Pulmonary artery endothelial cell (primary cell): ENCODE measurements at places on chromosomes 6 and 20. TPM values are rescaled to one million over a fixed set of nuclear protein-coding genes. Genes with fewer than 3 reads are reported as not detected.
A peak's percentile ranks its signal among the peaks of the same experiment; 100 is the strongest.

Gene HAO1
- 0.07 TPM in 1 of 2 replicates, not detected in the other for total RNA-seq

DNA sequence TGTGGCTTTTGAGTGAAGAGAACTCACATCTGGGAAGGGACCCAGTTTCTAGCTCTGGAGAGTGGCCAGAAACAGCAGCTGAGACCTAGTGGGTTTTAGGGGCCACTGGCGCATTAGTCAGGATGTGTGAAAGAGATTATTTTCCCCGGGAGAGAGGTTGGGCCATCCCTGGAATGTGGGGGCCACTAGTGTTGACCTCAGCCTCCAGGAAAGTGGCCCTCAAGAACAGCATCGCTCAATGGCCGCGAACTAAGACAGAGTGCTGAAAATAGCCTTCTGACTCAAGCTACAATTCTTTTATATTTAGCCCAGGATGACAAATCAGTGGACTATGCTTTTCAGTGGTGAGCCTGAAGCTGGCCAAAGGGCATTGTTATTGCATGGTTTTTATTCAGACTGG lies 210.4 kb upstream of the RNF24 start:
- DNase-seq = no peak

- no peak for DNase-seq
These were observed 663 bp downstream of the COQ3 start for GRCh38 chr6:99393366-99393697.

Gene DZANK1
- total RNA-seq = 0.66 and 0.81 TPM in 2 replicates

GRCh38 chr6:24768361-24768760 lies 6.4 kb upstream of the GMNN start:
- DNase-seq = no peak

- DNase-seq = no peak
These were observed 34.0 kb downstream of the CD164 start for GRCh38 chr6:109348226-109348625.

- no peak for DNase-seq
These were observed 195.1 kb upstream of the SUPT3H start for GRCh38 chr6:45572833-45573232.

DNA sequence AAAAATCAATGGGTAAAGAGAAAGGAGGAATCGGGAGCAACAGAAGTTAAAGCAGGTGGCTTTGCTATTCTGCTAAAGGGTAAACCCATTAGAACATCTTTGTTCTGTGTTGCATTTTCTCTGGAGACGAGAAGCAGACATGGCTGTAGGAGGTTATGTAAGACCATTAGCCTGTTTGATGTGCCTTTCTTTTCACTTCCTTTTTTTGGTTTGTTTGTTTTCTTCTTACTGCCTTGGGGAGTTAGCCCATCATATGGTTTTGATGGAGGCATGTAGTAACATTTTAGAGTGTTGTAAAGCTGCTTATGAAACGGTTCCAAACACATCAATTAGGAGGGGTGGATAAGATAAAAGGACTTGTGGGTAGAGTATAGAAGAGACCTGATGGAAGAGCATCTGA lies 131.0 kb downstream of the DOK5 start:
- DNase-seq = no peak

GRCh38 chr6:98967616-98968015 lies 19.9 kb upstream of the FBXL4 start:
- DNase-seq = no peak

DNA sequence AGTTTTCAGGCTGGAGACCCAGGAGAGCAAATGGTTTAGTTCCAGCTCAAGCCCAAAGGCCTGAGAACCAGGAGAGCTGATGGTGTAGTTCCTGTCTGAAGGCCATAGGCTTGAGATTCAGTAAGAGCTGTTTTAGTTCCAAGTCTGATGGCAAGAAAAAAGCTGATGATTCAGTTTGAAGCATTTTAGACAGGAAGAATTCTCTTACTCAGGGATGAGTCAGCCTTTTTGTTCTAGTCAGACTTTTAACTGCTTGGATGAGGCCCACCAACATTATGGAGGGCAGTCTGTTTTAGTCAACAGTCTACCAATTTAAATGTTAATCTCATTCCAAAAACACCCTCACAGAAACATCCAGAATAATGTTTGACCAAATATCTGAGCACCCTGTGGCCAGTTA lies 2.5 kb downstream of the ZSCAN26 start:
- peak; percentile 48 for DNase-seq

DNA sequence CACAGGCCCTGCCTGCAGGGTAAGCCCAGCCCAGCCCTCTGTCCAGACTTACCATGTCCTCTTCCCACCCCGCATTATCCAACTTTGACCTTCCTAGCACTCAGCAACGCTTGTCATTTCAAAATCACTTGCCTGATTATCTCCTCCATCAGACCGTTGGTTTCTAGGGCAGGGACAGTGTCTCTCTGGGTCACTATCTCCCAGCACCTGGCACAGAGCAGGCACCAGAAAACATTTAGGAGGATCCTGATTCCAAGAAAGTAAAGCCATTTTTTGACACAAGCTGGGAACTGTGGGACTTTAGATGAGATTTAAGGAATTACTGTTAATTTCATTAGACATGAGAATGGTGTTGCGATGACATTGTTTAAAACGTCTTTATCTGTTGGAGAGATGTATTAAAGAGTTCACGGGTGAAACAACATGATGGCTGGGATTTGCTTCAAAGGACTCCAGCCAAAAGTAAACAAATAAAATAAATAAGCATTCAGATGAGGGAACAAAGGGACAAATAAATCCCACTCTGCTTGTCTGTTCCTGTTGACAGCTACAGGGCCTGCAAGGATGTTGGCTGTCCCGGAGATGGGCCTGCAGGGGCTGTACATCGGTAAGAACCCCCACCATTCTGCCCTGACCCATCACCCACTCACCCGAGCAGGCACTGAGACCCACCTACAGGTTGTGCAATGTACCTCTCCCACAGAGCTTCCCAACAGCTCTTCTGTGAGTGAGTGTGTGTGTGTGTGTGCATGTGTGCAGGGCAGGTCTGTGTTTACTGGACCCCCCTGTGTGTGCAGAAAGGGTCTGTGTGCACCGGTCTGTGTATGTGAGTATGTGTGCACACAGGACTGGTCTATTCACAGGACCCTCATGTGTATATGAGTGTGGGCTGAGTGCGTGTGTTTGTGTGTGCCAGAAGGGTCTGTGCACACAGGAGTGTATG lies 5.9 kb downstream of the HSPA12B start:
- DNase-seq = no peak

DNA sequence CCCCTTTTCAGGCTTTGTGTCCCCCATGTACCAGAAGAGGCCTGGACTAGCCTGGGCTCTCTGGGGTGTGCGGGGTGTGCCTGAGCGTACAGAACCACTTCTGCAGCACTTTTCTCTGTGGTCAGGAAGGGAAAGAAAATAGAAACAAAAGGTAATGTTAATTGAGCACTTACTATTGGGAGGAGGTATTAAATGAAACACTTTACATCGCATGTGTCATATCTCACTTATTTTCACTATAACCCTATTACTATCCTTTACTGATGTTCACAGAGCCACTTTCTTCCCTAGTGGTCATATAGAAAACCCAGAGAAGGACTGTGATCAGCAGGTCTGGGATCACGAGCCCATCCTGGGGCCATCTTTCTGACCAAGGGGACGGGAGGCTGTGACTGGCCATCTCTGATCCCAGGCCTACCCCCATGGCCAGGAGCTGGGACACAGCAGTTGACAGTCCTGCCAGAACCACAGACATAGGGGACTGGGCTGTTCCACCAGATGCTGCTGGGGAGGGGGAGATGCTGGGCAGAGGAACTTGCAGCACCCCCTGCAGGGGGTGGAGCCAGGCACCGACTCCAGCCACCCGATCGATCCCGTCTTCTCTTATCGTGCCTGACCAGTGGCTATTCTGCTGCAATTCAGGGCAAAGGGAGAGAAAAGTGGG lies 107.6 kb downstream of the VEGFA start:
- no peak for DNase-seq

Gene HLA-DRB5
- not detected in 2 replicates for total RNA-seq

DNA sequence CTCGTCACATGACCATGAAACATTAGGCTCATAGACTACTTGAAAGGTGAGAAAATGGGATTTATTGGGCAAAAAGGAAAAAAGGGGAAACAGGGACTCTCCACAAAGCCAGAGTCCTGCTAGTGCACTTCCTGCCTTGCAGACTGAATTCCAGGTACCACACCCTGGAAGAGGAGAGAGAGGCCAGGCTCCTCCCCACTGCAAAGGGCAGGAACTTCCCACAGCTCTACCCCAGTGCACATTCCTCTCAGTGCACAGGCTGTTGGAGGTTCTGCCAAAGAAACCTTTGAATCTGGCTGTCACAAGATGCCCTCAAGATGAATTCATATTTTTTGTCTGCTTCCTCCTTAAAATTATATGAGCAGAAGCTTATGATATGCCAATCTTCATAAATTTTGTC lies 920.4 kb upstream of the GJE1 start:
- DNase-seq = no peak

- DNase-seq = no peak
These were observed 8.4 kb upstream of the TJAP1 start for GRCh38 chr6:43468748-43469681.

Gene ULBP1
- 0.11 and 0.20 TPM in 2 replicates for total RNA-seq
